CD4-positive, alpha-beta T cell treated with Interferon gamma for 1 hour (primary cell): ENCODE measurements at places on chromosomes 1 and 21.

DNA sequence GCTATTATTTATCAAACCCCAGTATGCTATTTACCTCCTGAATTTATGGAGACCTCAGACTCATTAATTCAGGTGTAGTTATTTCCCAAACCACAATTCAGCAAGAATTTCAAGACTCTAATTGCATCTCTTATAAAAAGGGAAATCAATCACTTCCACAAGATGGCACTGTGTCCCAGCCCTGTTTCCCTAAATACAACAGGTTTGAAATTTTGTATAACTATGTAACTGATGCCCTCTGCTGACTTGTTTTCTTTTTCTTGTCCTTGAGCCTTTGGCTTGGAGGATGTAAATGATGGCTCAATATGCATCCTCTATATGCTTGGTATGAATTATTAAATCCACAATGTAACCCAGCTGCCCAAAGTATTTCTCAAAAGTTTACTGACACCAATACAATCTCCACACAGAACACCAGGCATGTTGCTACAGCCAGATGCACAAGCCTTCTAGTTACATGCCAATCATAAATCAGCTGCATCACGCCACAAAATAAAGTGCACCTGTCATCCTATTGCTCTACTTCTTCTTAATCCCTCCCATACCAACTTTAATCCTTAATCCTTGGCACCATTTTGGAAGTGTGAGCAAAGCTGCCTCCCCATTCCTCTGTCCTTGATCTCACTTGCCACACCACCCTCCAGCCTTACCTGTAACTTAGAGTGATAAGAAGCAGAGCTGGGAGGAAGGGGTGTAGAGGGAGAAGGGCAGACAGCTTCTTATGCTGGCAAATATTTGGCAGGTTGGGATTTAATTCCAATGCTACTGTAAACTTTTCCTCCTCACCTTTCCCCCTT lies 9.0 kb downstream of the C1orf105 start:
- DNase-seq, result peak; percentile 9

DNA sequence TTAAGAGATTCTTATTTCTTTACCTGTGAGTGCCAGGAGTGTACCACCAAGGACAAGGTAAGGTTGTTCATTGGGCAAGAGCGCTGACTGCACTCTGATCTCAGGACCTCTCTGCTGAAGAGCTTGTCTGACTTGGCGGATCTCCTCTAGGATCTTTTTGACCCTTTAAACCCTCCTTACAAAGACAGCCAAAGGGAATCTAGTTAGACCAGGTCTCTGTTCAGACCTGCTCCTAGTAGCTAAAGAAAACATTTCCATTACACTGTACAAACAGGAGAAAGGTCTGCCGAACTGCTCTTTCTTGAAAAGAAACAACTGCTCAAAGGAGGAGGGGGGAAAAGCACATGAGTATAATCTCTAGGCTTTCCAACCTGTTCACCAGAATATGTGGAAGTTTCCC lies 49.3 kb downstream of the SMYD2 start:
- DNase-seq, result no peak

GRCh38 chr1:151855933-151856332 lies 2.4 kb upstream of the THEM5 start:
- no peak for DNase-seq

DNA sequence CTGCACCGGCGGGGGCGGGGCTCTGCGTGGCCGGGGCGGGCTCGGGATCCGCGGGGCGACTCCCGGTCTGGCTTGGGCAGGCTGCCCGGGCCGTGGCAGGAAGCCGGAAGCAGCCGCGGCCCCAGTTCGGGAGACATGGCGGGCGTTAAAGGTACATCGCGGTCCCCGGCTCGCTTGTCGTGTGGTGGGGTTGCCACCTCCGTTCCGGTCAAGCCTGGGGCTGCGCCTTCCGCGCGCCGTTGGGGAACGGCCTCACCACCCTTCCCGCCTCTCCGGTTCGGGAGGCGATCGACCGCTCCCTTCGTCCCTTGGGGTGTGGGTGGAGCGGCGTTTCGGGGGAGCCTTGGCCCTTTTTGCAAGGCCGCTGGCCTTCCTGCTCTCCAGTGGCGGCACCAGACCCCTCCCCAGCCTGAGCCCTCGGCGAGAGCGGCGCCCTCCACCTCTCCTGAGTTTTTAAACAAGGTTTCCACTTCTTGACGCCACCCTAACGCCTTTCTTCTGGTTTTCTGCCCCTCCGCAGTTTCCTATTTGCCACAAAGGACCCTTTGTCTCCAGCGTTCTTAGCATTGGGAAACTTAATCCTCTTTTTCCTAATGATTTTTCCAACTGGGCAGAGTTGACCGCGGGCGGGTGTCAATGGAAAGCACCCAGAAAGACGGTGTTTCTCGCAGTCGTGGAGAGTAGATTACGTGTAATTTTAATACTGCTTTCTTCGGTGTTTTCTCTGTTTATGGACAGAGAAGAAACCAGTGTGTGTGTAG lies at the start of the genes LEPR and LEPROT:
LEPR (plus strand) TSS at position 79 of the 761 bp plus-strand sequence. CDS start 144,898 bp downstream, outside the sequence.
LEPROT (plus strand) TSS at position 79 of the 761 bp plus-strand sequence; CDS start at position 136, 57 bp downstream.
- no peak for DNase-seq

- DNase-seq, result no peak
Measured at GRCh38 chr21:35478161-35479064, 429.3 kb upstream of the RUNX1 start.

GRCh38 chr1:1344655-1345361 lies 4.4 kb downstream of the DVL1 start:
- no peak for DNase-seq

GRCh38 chr1:235516862-235517446 lies 12.7 kb upstream of the B3GALNT2 start:
- no peak for DNase-seq

- no peak for DNase-seq
Measured at GRCh38 chr1:23555270-23555985, 3.9 kb downstream of the ID3 start.

- DNase-seq, result no peak
Measured at GRCh38 chr1:201205036-201205435, 14.4 kb downstream of the IGFN1 start.

- no peak for DNase-seq
Measured at GRCh38 chr1:159790237-159790917, 9.6 kb downstream of the DUSP23 start.

GRCh38 chr1:97489834-97490233 lies 431.0 kb downstream of the DPYD start:
- DNase-seq, result no peak

DNA sequence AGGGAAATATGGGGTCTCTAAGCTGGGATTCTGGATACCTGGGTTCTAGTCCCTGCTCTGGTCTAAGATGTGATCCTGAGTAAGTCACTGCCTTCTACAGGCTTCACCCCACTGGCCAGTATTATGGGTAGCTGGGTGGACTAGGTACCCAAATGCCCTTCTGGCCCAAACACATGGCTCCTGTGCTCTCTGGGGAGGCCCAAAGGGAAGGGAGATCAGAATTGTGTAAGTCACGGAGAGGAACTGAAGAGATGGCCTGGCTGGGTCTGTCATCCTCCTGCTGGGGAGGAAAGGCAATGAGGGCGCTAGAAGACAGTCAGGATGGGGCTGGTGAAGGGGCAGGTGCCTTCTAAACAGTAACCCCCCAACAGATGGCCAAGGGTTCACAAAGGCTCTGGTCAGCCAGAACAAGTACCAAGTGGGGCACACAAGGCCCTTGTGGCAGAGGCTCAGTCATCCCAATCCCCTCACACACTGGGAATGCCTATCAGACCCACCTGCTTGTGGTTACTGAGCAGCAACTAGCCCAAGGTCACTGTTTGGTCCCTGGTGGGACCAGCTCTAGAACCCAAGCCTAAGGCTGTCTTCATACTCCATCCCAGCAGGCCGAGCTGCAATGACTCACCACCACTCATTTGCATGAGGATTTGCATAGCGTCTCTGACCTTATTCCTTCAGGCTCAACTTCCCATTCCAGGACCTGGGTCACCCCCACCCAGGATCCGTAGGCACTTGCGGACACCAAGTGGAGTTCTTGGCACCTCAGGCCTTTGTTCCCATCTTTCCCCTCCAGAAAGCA lies 9.2 kb downstream of the MEF2D start:
- no peak for DNase-seq

GRCh38 chr1:3159121-3159520 lies 90.1 kb downstream of the PRDM16 start:
- DNase-seq, result no peak

GRCh38 chr21:43340491-43341377 lies 86.2 kb downstream of the SIK1 start:
- DNase-seq, result no peak

DNA sequence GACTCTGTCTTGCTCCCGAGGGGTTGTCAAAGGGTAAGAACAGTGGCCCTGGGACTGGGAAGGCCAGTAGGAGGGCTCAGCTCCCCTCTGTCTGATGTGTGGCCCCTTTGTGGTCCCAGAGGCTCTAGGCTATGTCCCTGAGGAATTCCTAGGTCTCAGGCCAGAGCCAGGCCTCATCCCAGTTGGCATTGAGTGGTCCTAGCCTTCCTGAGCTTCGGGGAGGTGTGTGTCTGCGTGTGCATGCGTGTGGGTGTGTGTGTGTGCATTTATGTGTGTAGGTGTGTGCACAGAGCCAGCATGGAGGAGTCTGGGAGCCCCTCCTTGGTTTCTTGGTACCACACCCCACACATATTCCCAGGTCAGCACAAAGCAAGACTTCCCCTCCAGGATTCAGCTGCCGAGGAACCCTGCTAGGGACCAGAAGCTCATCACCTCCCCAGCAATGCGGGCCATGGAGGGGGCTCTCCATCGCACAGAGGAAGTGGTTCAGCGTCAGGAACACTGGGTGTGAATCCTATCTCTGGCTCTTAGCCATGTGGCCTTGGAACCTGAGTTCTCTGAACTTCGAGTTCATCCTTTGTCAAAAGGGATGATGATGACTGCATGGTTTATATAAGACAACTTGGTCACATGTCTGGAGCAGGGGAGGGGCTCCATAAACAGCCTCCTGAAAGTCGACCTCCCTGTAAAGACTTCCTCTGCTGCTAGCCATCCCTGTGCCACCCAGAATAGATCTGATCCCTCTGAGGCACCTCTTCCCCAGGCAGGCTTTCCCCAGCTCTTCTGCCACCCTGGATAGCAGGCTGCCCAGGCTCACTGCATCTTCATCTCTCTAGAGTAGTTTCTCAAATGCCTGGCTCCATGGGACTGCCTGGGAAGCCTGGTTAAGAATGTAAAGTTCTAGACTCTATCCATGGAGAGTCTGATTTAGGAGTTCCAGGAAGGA lies 8.3 kb upstream of the EPS8L3 start:
- DNase-seq, result no peak

DNA sequence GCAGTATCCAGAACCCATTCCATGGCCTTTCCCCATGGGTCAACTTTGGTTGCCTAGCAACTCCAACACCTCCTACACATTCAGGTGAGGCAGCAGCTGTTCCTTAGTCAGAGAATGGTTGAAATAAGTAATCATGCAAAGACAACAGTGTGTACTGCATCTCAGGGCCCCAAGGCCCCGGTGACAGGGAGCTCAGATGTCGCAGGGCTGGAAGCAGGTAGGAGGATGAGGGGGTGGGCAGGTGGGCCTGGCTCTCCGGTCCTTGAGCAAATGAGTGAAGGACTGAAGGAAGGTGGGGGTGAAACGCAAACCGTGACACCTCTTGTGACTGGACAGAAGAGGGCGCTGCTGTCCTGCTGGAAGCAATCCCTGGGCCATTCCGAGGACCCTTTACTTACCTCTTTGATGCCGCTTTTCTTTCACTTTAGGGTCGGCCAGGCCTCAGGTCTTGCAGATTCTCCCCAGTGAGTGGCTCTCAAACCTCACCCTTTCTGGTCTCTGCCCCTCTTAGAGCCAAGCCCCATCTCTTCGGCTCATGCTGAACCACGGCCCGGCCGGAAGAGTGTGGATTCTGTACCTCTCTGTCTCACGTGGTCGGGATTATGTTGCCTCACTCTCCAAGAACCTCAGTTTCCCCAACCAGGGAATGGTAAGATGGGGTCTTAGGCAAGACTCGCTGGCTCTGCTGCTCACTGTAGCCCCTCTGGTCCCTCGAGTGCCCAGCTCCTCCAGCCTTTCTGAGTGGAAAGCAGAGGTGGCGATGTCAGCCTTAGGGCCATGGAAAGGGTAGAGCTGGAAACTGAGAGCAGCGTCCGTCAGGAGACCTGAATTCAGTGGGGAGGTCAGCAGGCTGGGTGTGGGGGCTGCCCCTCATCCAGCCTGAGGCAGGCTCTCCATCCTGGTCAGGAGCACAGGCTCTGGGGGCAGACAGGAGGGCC lies 5.6 kb upstream of the KCNA10 start:
- peak; percentile 28 for DNase-seq

DNA sequence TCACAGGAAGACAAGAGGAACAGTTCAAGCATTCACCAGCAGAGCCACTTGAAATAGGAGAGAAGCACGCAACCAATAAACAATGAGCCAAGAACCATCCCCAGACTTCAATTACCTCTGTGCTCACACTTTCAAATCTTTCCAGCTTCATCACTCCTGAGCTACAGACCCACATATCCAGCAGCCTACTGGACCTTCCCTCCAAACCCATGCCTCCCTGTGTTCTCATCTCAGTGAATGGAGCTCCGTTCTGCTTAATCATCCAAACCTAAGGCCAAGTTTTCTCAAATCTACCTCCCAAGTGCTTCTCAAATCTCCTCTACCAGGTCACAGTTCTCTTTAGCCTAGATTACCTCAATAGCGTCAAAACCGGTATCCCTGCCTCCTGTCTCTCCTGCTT lies 3.7 kb downstream of the PEF1 start:
- no peak for DNase-seq

GRCh38 chr1:153245466-153245865 lies 14.0 kb upstream of the LORICRIN start:
- no peak for DNase-seq

DNA sequence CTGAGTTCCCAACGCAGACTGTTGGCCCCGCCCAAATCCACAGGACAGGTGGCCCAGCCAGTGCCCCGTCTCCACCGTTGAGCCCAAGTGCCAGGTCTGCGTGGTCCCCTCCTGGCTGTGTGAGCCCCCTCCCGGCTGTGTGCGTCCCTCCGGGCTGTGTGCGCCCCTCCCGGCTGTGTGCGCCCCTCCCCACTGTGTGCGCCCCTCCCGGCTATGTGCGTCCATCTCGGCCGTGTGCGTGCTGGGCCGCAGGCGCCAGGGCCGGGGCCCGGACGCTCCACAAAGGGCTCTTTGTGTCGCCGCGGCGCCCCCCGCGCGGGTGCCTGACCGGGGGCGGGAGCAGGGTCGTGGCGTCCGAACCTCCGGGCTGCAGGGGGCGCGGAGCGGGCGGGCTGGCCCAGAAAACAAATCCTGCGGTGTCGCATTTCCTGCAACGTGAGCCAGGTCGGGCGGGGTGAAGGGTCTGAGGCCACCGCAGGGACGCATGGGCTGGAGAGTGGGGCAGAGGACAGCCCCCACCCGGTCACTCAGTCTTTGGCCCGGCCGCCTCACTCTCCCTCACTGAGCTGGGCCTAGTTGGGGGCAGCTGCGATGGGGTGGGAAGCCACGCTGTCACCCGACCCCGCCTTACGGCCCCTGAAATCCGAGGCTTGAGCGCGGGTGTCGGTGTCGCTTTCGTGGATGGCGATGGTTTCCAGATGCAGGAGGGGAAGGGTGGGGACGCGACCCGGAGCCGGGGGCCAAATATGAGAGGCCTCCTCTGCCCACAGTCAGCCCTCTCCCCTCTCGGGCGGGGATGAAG lies 18.8 kb downstream of the TNFRSF25 start:
- DNase-seq, result no peak
